LoVo (cell line): ENCODE measurements at places on chromosomes 7 and 10.

GRCh38 chr10:78952686-78953085 lies 116.1 kb upstream of the ZMIZ1 start:
- DNase-seq, result no peak

- DNase-seq, result no peak
Observed at GRCh38 chr10:126511917-126512479, 123.7 kb upstream of the ADAM12 start.

DNA sequence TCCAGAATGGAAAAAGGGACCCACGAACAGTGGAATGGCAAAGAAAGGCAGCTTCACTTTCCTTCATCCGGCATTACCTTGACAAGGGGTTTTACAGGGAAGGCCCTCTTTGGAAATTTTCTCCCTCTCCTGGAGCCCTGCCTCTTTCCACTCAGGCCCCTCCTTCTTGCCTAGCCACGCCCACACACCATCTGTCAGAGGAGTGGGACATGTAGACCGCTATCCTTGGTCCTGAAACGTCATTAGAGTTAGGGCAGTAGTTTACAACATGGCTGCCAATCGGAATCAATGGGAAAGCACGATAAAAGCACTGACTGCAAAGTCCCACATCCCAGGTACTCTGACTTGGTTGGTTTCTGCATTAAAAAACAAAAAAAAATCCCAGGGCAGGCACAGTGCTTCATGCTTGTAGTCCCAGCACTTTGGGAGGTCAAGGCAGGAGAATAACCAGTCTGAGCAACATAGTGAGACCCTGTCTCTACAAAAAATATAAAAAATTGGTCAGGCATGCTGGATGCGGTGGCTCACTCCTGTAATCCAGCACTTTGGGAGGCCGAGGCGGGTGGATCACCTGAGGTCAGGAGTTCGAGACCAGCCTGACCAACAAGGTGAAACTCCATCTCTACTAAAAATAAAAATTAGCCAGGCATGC lies 96.4 kb downstream of the MARCHF5 start:
- DNase-seq, result peak; percentile 36

DNA sequence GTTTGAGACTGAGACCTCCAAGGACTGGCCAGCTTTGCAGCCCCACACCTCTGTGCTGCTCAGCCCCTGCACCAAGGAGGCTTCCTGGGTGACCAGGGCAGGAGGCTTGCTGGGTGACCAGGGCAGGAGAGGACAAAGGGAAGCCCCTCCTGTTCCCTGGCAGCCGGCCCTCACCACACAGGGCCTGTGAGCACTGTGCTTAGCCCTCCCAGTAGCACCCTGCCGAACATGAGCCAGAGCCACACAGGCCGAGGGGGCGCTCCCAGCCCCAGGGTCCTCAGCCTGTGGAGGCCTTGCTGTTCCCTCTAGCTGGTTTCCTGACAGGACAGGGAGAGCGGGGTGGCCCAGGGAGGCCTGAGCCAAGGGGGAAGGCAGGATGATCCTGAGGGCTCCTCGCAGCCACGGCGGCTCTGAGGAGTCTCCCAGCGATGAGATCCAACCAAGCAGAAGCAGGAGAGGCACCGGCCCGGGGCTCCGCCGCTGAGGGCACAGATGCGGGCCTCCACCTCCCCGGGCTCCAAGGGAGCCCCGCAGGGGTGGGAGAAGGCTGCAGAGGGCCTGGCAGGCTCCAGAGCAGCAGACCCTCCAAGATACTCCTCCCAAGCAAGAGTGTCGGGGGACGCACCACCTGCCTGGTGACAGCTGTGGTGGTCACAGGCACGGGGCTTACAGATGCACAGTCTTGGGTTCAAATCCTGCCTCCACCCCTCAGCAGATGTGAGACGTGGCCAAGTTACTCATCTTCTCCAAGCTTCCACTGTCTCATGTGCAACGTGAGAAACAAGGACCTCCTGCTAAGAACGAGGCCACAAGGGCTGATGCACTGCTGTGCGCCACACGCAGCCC lies 22.5 kb downstream of the WDR86 start:
- no peak for DNase-seq

GRCh38 chr10:101781984-101782810 lies 1.0 kb downstream of the NPM3 start:
- DNase-seq, result no peak
